Fibroblast of skin of left biceps (primary cell): ENCODE measurements at places on chromosomes 13 and 19.

DNA sequence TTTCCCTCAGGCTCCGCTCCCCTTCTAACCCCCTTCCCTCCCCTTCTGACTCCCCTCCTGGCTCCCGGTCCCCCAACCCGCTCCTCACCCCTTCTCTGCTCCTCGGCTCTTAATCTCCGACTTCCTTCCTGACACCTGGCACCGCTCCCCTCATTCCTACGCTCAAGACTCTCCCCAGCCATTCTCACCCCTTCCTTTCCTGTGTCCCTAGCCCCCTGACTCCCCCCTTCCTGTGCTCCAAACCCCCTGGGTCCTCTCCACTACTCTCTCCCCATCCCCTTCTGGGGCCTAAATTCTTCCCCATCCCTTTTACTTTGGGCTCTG, 658 bp downstream of the CLPP start:
- DNase-seq: no peak

- no peak for DNase-seq
These were observed 545 bp upstream of the ISYNA1 start for GRCh38 chr19:18438331-18439024.

GRCh38 chr19:41945135-41945766, 13.9 kb downstream of the RABAC1 start:
- no peak for DNase-seq

- DNase-seq: no peak
These were observed 17.3 kb downstream of the DIAPH3 start for GRCh38 chr13:60146471-60146870.

DNA sequence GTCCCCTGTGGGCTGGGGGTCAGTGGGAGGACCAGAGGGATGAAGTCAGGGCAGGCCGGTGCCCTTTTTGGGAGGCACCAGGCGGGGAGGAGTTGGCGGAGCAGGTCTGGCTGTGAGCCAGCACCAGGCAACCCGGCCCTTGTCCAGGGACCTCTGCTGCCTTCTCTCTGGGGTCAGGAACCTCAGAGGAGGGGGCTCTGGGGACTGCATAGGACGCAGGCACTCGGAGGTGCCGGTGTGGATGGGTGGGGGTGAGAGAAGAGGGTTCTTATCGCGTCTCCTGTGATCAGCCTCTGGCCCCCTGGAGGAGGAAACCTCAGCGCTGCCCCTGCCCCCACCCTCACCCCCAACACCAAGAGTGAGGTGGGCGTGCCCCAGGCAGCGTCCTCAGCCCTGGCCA, 16.5 kb downstream of the DPF1 start:
- no peak for DNase-seq

DNA sequence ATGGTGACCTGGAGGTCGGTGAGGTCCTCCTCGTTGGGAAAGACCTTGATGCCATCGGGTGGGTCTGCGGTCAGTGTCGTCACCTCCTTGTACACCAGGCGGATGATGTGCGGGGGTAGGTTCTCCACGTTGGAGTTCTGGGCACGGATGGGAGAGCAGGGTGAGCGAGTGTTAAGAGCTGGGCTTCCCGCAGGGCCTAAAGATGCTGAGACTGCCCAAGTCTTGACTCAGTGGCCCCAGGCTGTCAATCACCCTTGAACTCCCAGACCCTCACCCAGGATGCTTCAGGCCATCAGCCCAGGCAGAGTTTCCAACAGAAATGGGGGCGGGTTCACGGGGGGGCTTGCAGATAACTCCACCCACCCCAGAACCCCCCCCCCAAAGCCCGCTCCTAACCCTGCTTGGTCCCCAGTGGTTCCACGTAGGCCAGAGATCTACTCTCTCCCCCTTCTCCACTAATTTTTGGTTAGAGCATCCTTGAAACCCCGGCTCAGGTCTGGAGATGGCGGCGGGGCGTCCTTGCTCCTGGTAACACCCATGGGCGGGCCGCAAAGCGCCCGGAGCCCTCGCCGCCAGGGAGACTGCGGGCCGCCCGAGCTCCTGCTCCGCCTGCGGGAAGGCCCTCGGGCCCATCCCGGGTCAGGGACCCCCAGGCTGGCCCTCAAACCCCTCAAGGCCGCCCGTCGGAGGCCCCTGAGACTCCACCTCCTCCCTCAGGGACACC, 600 bp downstream of the UBE2S start:
- DNase-seq: no peak

GRCh38 chr13:45372189-45373161, 31.5 kb upstream of the TPT1 start:
- no peak for DNase-seq

DNA sequence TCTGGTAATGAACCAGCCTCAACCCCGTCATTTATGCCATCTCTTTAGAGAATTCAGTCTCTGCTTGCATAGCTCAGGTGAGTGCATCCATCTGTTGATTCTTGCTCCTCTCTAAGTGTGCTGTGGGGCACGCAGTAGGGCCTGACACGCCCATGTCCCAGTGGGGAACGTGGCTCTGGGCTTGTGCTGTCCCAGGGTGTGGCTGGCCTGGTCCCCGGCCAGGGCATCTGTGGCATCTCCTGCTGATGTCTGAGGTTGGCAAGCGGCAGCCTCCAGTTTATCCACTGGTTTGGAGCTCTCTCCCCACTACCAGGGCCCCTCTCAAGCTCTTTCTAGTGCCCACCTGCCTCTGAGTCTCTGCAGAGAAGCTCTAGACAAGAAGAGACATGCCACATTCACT, 146.6 kb upstream of the GJB6 start:
- no peak for DNase-seq

DNA sequence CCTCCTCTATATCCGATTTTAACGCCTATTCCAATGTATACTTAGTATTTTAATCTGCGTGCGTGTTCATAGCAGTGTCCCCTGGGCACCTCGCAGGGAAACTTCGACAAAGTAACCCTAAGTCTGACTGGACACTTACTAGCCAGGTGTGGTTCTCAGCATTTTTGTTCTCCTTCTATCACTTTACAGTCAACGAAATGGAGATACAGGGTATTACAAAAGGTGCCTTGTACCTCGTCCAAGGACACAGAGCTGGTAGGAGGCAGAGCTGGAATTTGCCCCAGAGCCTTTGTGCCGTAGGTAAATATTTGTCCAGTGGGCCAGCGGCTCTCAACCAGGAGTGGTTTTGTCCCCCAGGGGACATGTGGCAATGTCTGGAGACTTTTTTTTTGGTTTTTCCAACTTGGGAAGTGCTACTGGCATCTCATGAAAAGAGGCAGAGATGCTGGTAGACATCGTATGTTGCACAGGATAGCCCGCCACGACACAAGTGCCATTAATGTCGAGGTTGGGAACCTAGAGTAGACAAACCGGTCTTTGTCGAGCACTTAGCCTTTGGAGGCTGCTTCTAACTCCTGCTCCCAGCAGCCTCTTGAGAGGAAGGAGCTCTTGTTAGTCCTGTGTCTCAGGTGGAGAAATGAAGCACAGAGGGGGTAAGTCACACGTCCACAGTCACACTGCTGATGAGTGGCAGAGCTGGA, 1.1 kb downstream of the ZNF444 start:
- DNase-seq: no peak

DNA sequence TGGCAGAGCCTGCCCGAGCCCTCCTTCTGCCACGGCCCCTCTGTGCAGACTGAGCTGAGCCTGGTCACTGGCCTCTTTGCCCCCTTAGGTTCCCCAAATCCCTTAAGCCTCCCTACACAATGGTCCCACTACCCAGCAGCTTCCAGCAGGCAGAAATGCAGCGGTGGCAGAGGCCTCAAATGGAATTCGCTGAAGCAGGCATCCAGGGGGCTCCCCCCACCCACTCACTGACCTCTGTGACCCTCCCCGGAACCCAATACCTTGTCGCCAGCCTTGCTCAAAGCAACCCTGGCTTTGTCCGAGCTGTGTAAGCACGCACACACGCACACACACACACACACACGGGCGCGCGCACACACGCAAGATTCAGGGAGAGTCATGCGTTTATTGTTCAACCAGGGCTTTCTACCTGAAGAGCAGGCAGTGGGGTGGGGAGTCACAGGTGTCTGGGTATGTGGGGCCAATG, at the start of gene LIM2:
LIM2 (minus strand) TSS at position 51 of the 466 bp plus-strand sequence. CDS start 531 bp downstream, outside the sequence.
- DNase-seq: no peak

DNA sequence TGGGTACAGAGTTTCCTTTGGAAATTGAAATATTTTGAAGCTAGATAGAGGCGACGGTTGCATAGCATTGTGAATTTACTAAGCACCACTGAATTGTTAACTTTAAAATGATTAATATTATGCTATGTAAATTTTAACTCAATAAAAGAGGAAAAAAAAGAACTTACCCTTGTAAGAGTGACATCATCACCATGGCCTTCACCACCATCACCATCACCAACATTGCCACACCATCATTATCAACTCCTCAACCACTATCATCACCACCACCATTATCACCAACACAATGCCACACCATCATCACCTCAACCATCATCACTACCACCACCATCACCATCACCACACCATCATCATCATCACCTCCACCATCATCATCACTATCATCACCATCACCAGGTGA, 113.9 kb downstream of the TUBA3C start:
- no peak for DNase-seq

DNA sequence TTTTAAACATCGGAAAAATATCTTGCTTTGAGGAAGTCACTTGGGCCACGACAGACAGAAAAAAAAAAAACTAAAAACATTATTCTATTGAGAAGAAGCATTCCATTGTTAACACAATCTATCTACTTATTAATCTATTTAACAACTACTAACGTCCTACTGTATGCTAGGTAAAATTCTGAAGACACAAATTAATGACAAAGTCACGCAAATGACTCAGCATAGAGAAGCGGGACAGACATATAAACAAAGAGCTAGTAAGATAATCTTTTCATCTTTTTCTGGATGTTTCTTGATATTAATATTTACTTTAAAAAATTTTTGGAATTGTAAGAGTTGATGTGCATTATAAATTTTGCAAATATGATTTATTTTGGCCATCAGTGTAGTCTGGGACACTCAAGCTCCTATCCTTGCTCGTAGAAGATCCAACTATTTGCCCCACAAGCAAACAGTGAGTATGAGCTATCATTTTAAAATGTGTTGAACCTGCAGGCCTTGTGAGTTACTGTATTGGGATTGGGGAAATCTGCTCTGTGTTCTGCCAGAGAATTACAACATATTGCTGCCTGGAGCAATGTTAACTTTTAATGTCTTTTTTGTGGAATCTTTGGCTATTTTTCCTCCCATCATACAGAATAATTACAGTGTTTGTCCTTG, 109.1 kb downstream of the PCDH9 start:
- DNase-seq: no peak
